Head of caudate nucleus (tissue), 42 donors: ENCODE measurements at places on chromosomes 11 and 22.

- no peak for DNase-seq
Measured at GRCh38 chr22:38833061-38833460, 10.8 kb downstream of the NPTXR start.

DNA sequence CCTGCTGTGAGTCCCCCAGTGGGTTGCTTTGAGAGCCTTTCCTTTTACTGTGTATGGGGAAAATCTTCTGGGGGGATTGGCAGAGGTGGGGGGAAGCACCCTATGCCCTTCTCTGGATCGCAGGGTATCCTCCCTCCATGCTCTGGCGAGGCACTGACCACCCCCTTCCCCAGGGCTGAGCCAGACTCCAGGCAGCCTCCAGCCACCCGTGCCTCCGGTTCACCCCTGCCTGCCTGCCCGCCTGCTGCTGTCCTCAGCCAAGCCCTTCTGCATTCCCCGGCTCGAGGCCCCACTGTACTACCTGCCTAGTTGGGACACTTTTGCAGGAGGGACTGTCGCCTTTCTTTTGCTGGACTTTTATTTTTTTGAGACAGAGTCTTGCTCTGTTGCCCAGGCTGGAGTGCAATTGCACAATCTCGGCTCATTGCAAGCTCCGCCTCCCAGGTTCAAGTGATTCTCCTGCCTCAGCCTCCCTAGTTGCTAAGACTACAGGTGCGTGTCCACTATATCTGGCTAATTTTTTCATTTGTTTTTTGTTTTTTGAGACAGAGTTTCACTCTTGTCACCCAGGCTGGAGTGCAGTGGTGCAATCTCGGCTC is 23.8 kb upstream of the TP53I11 start:
- DNase-seq: no peak

GRCh38 chr11:20360650-20361049 is 2.9 kb upstream of the HTATIP2 start:
- no peak for DNase-seq

DNA sequence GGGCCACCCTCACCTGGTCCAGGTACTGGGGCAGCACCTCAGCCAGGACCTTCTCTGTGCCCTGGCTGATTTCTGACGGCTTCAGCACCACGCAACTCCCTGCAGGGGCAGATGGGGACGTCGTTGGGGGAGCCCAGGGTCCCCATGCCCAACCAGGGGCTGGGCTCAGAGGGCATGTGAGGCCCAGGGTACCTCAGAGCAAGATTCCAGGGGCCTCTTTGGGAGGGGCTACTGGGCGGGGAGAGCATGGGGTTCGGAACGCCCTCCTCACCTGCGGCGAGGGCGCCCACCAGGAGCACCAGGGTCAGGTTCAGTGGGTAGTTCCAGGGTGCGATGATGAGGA is 8.1 kb downstream of the ALDH3B2 start:
- no peak for DNase-seq

GRCh38 chr22:39985383-39986035 is 9.2 kb upstream of the FAM83F start:
- DNase-seq: peak; percentile 55

DNA sequence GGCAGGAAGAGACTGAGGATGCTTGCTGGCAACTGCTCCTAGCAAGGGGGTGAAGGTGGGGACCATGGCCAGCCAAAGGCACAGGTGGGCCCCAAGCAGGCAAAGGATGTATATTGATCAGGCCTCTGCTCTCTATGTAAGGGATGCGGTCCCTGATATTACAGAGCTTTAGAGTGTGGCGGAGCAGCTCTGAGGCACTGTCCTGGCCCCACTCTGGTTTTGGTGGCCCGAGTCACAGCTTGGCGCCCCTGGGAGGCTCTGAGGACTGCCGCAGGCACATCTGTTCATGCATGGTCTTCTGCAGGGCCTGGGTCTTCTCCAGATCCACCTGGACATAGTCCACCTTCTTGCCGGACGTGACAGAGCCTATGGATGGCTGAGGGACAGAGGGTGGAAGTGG is 45.5 kb downstream of the GAB4 start:
- DNase-seq: no peak

DNA sequence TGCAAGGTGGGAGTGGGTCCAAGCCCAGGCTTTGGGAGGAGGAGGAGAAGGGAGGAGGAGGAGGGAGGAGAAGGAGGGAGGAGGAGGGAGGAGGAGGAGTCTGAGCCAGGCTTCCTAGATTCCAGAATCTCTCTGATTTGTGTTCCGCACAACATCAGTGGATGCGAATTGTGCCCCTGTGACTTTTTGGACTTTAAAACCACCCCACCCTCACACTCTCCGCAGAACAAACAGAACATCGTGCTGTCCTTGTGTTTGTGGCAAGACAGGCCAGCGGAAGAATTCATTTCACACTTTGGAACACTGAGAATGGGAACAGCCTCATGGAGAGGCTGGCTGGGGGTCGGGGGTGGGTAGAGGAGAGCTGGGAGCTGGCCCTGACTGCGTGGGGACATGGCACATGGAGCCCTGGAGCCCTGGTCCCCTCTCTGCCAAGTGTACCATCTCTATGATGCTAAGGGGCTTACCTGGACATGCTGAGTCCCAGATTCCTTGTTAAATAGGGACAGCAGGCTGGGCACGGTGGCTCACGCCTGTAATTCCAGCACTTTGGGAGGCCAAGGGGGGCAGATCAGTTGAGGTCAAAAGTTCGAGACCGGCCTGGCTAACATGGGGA is 16.4 kb upstream of the SHANK2 start:
- no peak for DNase-seq

- DNase-seq: no peak
Measured at GRCh38 chr11:126254819-126255218, 13.9 kb downstream of the SRPRA start.

GRCh38 chr22:38956551-38956950 is 858 bp upstream of the APOBEC3A start:
- DNase-seq: no peak

GRCh38 chr11:111403051-111403726 is 24.1 kb upstream of the POU2AF1 start:
- no peak for DNase-seq

DNA sequence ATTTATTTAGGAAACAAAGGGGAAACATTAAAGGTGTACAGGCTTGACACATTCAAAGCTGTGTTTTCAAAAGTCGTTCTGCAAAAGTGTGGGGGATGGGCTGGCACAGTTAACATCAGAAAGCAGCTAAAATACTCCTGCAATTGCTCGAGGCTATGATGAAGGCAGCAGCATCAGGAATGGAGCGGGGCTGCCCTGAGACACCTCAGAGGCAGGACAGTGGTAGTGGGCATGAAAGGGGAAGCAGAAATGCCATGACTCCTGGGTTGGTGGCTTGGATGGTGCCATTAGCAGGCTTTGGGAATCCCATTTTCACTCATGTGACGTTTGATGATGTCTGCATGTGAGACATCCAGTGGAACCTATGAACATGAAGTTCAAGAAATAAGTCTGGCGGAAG is 646 bp downstream of the NCAPD3 start:
- DNase-seq: no peak

- DNase-seq: no peak
Measured at GRCh38 chr11:42707541-42707940, 604.3 kb upstream of the API5 start.

DNA sequence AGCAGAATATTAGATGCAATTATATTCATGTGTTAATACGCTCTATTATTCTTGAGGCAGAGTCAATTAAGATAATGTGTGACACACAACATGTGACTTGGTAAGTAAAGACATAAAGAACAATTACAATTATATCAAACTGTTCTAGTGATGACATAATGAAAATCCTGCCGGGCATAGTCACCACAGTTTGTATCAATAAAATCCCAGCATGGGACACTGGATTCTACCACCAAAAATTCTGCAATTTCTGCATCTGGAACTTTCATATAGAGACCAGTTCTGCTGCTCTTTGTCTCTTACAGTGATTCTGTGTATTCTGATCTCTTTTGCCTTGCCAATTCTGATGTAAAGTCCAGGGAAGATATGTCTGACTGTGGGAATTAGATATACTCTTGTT is 495.6 kb upstream of the LRRC4C start:
- DNase-seq: no peak

- DNase-seq: no peak
Measured at GRCh38 chr11:117337076-117337475, 9.4 kb downstream of the CEP164 start.

GRCh38 chr11:90428836-90429235 is 206.0 kb upstream of the CHORDC1 start:
- DNase-seq: no peak

DNA sequence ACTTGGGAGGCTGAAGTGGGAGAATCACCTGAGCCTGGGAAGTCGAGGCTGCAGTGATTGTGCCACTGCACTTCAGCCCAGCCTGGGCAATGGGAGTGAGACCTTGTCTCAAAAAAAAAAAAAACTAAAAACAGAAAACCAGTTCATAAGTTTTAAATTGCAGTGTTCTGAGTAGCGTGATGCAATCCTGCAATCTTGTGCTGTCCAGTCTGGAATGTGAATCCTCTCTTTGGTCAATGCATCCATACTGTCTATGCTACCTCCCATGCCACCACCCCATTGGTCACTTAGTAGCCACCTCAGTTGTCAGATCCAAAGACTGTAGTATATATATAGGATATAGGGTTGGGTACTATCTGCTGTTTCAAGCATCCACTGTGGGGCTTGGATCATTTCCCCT is 11.1 kb downstream of the YAP1 start:
- no peak for DNase-seq

- no peak for DNase-seq
Measured at GRCh38 chr11:22508665-22509064, 117.0 kb downstream of the FANCF start.

DNA sequence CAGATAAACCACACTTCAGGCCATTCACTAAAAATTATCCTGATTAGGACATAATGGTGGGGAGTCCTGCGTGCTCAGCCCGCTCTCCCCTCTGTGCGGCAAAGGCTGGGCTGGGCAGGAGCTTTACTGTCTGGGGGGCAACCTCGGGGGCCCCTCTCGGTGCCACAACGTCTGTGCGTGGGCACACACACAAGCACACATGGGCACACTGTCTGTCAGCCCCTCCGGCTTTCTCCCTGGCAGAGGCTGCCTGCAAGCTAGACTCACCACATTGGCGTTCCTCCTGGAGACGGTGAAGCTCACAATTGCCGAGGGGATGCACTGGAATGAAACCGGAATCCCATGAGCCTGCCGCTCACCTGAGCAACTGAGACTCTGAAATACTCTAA is 5.2 kb downstream of the MLC1 start:
- no peak for DNase-seq
